ENCODE measurements at places on chromosomes 4 and X.

GRCh38 chr4:128068918-128069317 lies 7.8 kb downstream of the LARP1B start:
- DNase-seq: no peak

- DNase-seq: no peak
Measured at GRCh38 chrX:70025464-70025863, 24.3 kb downstream of the AWAT2 start.

DNA sequence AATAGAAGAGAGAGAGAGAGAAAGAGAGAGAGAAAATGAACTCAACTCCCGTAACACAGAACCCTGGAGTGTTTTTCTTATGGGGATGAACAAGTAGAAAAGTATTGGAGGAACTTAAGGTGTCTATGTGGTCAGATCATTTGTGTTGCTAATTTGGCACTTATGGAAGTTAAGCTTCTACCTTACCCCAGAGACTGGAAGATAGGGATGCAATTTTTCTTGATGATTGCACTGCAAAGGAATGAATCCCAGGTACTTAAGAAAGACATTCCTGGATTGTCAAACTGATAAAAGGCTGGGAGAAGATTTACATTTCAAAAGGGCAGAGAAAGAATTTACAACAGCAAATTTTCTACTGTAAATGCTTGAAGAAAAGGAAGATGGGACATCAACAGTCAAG lies 57.2 kb downstream of the MAP9 start:
- DNase-seq: no peak

GRCh38 chrX:68652326-68653170 lies 5.1 kb downstream of the STARD8 start:
- DNase-seq: no peak

DNA sequence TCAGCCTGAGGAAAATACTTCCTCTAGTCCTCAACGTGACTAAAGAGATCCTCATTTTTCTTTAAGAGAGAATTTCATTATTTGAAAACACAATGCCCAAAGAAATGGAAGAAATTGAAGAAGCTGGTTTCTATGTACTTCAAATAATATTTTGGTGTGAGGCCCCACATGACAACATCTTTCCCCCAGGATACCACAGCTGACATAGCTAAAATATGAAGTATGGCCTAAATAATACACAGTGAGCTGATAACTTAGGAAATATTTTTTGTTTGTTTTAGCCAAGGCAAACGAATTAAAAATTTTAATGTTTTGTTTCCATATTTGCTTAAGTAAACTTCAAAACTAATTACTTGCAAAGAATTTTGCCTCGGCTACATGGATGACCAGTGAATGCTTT lies 149.2 kb downstream of the CBR4 start:
- no peak for DNase-seq

DNA sequence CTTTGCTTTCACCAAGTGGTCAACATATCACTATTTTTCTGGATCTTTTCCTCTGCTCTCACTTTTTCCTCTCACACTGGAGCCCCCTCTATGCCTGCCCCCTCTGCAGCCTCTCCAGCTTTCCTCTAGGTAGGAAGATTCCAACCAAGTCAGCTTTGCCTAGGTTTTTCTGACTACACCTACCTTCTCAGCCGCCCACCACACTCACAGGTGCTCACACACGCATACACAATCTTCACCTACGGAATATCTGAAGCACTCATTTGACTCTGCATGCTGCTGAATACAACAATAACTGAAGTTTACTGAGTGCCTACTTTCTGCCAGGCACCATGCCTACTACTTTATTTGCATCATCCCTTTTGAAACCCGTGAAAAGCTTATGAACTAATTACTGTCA lies 328.0 kb downstream of the PPP3CA start:
- DNase-seq: peak; percentile 31

GRCh38 chrX:109830704-109831206 lies 97.7 kb upstream of the ACSL4 start:
- DNase-seq: no peak

GRCh38 chr4:122758033-122758432 lies 25.5 kb downstream of the BBS12 start:
- DNase-seq: no peak

DNA sequence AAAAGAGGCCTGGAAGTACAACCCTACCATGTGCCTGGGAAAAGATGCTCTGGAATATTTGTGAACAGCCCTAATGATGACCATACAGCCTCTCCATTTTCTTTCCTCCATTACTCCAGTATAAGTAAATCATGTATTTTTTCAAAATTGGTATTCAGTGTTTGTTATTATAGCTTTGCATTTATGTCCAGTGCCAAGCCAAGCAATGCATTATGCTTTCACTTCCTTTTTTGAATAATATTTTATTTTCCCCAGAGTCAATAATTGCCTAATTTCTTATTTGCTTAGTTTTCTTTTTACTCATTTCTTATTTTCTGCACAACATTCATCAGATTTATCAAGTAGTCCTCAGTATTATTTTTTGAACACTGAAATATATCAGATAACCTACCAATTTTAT lies 49.3 kb upstream of the EOLA2 start:
- no peak for DNase-seq

GRCh38 chr4:79788884-79789283 lies 284.1 kb downstream of the ANTXR2 start:
- DNase-seq: no peak

DNA sequence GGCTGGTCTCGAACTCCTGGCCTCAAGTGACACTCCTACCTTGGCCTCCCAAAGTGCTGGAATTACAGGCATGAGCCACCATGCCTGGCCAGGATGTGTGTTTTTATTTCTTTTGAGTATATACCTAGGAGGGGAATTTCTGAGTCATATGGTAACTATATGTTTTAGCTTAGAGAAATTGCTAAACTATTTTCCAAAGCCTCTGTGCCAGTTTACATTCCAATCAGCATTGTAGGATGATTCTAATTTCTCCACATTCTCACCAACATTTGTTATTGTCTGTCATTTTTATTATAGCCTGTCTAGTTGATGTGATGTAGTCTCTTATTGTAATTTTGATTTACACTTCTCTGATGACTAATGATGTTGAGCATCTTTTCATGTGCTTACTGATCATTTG lies 1576.0 kb downstream of the RPA4 start:
- DNase-seq: no peak

- no peak for DNase-seq
Measured at GRCh38 chrX:31563792-31564191, 492.0 kb upstream of the FTHL17 start.

DNA sequence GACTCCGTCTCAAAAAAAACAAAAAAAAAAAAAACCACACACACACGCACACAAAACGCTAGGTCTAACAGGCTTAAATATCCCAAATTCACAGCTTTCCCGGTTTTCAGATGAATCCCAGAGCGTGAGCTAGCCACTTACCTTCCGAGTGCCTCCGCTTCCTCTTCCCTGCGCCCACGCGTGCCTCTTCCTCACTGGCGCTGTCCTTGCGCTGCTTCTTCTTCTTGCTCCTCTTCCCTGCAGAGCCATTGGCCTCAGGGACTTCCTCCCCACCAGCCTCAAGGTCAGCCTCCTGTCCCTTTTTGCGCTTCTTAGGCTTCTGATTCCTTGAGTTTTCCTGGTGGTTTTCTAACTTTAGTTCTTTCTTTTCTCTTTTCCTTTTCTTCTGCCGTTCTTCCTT lies 15.7 kb downstream of the LYAR start:
- no peak for DNase-seq

DNA sequence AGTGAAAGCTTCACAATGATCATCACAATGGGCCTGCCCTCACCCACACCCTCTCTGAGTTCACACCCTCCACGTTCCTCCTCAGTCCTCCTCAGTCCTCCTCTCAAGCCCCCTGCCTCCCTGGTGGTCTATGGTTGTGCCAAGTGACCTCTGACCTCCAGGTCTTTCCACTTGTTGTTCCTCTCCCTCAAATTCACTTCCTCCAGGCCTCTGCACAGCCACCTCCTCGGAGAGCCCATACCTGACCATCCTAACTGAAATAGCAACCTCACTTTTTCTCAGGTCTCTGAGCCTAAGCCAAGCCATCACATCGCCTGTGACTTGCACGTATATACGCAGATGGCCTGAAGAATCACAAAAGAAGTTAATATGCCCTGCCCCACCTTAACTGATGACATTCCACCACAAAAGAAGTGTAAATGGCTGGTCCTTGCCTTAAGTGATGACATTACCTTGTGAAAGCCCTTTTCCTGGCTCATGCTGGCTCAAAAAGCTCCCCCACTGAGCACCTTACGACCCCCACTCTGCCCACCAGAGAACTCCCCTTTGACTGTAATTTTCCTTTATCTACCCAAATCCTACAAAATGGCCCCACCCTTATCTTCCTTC lies 293.4 kb upstream of the TENM3 start:
- no peak for DNase-seq

- no peak for DNase-seq
Measured at GRCh38 chr4:112770114-112770513, 133.2 kb downstream of the LARP7 start.

- DNase-seq: no peak
Measured at GRCh38 chr4:22514481-22514880, 1.4 kb downstream of the ADGRA3 start.

DNA sequence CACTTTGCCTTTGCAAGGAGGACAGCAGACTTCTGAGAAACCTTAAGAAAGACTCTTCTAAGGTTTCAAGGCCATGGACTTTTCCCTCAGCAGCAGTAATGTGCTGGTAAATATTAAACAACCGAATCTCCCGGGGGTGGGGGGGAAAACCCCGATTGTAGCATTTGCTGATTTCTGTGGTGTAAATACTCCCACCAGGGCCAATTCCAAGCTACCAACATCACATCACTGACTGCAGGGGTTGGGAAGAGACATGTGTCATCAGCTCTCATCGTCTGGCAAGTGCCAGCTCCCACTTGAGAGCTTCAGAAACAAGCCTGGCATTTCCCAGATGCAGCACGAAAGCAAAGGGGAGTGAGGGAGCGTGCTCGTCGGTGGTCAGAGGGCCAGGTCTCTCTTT lies 101.2 kb downstream of the BCOR start:
- DNase-seq: no peak

- no peak for DNase-seq
Measured at GRCh38 chr4:169210504-169211118, 60.1 kb downstream of the SH3RF1 start.

GRCh38 chr4:33425936-33426335 lies 2705.8 kb downstream of the PCDH7 start:
- no peak for DNase-seq

GRCh38 chr4:146398404-146398803 lies 123.3 kb downstream of the SLC10A7 start:
- no peak for DNase-seq

DNA sequence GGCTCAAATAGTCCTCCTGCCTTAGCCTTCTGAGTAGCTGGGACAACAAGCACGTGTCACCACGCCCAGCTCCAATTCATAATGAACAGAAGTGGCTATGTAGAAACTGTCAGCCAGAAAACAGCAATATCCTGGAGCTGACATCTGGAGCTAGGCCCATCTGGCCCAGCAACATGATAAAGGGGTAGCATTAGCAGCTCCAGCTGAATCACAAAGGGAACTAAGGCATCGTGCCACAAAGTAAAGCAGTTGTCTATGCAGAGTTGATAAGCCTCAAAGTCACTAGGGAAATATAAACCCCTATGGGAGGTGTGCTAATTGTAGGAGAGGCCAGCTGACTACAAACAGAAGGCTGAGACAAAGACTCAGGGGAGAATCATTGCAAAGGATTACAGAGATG lies 270.5 kb upstream of the GPC4 start:
- DNase-seq: no peak

DNA sequence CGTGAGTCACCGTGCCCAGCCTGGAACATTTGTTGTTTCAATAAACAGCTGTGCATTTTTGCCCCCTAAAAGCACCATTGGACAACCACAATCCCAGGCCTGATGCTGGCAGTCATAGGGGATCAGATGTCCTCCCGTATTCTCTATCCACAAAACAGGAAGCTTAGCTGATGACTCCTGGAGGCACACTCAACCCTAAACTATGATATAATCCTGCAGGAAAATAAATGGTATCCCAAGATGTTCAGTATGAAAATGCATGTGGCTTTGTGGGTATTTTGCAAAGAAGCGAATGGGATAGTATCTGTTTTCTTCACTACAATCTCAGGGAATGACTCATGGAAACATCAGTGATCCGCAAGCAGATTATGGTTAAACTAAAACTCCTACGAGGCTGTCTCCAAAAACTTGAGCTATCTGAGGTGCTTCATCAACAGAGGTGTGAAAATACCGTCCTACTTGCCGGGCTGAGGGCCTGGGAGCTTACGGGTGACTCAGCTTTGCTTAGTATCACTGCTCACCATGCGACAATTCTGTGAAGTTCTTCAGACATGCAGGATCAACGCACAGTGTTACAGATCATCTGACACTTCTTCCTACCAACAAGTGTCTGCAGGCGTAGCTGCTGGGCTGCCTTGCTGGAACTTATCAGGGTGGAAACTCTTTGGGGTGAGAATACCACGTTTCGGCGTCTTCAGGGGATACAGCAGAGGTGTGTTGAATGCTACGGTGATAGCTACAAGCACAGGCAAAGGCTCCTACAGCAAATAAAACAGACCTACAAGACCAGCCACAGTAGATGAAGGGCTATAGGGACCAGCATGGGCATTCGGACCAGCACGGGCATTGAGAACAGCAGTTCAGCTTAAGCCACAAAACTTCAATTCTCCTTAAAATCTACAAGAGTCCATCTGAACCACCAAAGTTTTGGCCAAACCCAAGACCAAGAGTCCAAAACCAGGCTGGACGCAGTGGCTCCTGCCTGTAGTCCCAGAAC lies 148.5 kb downstream of the DHRSX start:
- DNase-seq: no peak

DNA sequence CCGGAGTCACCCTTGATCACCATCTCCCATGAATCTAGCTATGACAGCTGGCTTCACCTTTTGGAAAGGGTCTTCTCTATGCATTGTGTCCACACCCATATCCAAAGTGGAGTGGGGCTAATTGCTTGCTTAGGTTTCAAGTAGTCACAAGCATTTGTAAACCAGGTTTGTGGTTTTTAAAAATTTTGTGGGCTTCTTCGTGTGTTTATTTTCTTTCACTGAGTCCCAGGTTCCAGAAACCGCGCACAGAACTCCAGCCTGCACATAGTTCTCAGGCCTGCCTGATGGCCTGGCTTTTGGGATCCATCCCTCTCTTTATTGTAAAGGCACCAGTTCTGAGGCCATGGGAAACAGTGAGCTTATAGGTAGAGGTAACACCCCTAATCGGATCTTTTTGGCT lies 70.2 kb upstream of the TLR3 start:
- DNase-seq: no peak

DNA sequence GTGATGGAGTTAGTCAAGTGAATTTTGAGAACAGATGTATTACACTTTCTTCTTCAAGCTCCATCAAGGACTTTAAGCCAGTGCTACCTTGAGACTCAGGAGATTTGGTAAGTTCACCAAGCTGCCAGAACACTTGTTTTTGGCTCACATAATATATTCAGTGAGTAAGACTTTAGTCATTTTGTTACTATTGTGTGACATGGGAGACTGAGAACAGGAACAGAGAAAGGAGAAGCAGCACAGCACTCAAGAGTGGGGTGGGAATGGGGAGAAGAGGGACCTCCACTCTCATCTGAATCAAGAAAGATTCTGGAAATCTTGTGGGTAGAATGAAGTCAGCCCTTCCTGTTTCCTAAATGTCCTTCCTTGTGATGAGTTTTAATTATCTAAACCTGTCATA lies 87.3 kb upstream of the TET2 start:
- DNase-seq: no peak
